ENCODE measurements at places on chromosomes 5 and 9.

DNA sequence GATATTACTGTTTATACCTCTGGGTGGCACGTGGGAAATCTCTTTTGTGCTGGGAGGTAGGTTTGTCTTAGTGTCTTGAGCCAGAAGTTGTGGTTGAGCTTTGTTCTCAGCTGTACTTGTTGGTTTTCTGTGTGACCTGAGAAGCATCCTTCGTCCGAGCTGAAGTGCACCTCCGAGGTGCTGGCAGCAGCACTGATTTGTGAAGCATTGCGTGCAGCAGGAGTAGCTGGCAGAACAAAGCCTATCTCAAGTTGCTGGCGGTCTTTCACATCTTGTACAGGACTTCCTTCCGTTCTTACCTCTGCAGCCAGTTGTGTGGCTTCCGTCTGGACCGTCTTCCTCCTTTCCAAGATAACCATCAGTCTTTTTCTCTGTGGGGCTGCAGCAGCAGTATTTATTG lies 4.3 kb downstream of the PRRC2B start:
- DNase-seq, result no peak

- no peak for DNase-seq
These were observed 505 bp upstream of the ACER2 start for GRCh38 chr9:19408316-19408692.

DNA sequence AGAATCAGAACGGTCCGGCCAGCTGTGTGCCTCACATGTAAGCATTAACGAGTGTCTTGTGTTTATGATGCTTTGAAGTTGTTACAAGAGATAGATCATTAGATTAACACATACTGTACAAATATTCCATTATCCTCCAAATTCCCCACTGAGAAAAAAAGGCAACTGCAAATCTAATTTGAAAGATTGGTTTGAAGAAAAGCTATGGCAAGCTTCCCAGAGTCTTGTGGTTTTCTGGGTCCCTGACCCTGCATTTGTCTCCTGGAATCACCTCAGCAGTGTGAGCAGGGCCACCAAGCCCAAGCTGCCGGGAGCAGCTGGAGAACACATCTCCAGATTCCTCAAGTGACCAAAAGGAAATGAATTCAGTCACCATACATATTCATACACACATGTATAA lies 36.9 kb upstream of the ADAMTS16 start:
- DNase-seq, result no peak

- DNase-seq, result no peak
These were observed 14.4 kb downstream of the GALNT12 start for GRCh38 chr9:98821831-98822230.

DNA sequence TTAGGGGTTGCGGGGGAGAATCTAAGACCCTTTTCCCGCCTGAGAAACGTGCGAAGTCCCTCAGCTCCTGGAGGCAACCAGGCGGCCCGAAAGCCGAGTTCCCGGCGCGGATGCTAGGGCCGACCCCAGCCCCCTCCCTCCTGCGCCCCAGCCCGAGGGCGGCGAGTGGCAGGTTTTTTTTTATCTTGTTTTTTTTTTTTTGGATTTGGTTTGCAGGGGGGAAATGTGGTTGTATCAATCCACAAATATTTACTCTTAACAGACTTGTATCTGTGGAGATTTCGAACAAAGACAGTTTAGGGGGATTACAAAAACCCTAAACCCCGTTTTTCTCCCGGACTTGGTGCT lies 10.7 kb downstream of the LMX1B start:
- DNase-seq, result no peak

GRCh38 chr9:5920860-5921328 lies 30.2 kb downstream of the MLANA start:
- no peak for DNase-seq

- DNase-seq, result no peak
These were observed 93.5 kb upstream of the MVB12B start for GRCh38 chr9:126233175-126233574.

GRCh38 chr9:98287384-98287783 lies 31.9 kb upstream of the TBC1D2 start:
- no peak for DNase-seq

DNA sequence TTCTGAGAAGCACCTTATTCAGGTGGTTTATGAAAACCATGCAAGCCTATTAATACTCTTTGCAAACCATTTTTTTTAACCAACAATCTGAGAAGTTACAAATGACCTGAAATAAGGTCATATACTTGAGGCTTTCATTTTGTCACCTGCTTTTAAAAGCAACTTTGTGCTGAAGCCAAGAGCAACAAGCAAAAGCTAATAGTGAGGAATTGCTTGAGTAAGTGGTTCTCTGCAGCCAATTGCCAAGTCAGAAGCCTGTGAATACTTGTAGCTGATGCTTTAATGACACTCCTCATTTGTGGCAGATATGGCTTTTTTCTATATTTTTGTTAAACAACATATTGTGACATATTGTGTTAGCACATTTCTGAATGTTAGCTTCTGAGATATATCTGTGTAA lies 126.7 kb upstream of the ZNF608 start:
- no peak for DNase-seq

GRCh38 chr5:43168175-43168574 lies 23.9 kb upstream of the NIM1K start:
- DNase-seq, result no peak

DNA sequence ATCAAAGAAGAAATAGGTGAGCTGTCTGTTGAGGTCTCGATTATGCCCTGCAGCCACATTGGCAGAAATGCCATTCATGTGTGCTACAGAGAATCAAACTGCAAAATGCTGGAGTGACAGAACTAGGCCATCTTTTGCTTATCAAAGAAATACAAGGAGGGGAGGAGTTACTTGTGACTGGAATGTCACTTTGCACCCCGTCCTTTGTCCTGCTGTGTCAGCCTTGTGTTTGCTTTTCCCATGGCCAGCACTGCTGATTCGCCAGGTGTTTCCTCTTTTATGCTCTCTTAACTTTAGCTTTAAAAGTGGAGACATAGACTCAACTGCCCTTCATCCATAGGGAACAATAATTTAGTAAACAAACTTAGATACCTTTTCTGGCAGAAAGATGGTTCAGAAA lies 54.3 kb downstream of the SLC46A2 start:
- no peak for DNase-seq
